NCI-H460 (cell line): ENCODE measurements at places on chromosomes 12 and 14.
A peak's percentile ranks its signal among the peaks of the same experiment; 100 is the strongest.

DNA sequence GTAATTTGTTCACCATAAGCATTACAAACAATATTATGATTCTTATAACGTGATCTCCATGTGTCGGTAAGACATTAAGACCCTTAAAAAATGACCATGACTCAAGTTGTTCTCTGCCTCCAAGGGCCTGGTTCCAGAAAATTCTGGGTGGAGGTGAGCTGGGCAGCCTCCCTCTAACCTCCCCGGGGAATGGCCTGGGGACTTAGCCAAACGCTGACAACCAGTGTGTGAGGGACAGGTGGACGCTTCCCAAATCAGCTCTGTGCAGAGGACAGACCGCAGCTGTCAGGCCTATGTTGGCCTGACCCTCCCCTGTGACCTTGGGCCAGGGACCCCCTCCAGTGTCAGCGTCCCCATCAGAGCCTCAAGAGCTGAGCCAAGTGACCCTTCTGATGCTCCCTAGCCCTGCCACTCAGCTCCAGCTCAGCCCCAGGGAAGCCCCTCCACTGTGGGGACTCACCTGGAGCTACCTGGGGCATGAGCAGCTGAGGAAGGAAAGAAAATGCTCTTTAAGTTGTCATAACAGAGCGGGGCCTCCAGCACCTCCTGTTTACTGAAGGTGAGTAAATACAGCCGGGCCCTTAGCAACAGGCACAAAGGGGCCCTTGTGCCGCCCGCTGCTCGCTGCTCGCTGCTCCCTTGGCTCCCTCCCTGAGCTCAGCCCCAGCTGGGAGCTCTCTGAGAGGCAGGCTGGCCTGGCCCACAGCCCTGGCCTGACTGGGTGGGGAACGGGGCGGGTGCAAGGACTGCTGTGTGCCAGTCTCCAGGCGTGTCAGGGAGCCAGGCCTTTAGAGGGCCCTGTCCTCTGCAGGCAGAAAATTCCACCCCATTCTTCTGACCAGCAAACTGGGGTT, 116.6 kb downstream of the CALM1 start:
- peak; percentile 56 for DNase-seq

- no peak for DNase-seq
These were observed 184.0 kb downstream of the MSRB3 start for GRCh38 chr12:65462484-65462883.

DNA sequence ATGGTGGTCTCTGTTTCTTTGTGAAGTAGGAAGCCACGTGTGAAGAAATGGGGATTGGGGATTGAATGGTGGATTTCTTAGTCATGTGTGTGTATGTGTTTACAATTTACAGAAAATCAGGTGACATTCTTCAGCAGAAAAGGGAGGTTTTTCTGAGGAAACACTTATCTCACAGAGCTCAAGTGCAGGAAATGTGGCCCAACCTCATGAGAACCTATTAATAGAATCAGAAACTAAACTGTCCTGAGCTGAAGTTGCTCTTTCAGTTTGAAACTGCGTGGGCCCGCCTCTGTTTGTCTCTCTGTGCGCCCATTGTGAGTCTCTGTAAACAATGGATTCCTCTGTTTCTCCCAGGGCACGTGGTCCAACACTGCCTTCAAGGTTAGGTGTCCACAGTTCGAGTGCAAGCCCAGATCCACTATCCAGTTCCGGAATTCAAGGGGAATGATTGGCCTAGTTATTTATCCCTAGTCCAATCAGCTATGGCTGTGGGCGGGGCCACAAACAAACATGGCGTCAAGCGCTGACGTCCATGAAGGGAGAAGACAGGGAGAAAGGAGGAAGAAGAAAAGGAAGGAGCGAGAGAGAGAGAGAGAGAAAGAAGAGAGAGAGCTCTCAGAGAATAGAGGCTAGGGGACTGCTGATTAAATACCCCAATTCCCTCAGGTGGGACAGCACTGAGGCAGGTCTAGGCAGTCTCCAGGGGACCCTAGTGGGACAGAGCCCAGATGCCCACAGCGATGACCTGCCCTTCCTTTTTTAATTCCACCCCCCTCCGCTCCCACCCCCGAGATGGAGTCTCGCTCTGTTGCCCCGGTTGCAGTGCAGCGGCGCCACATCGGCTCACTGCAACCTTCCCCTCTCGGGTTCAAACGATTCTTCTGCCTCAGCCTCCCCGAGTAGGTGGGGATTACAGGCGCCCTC, 31.4 kb upstream of the C12orf76 start:
- DNase-seq: peak; percentile 33

- no peak for DNase-seq
These were observed 42.0 kb upstream of the KRR1 start for GRCh38 chr12:75553398-75553797.

GRCh38 chr12:53091756-53092155, 5.7 kb upstream of the IGFBP6 start:
- no peak for DNase-seq

- DNase-seq: no peak
These were observed 4.2 kb upstream of the KRT5 start for GRCh38 chr12:52524241-52524897.

DNA sequence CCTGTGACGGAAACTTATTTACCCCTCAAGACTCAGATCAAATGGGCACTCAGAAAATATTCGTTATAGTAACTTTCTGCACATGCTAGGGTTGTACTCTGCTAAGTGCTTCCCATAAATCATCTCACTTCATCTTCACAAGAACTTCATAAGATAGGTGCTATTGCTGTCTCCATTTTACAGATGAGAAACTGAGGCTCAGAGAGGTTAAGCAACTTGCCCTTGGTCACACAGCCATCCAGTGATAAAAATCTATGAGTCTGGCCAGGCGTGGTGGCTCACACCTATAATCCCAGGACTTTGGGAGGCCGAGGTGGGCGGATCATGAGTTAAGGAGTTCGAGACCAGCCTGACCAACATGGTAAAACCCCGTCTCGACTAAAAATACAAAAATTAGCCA, 33.2 kb upstream of the LHX5 start:
- DNase-seq: no peak

GRCh38 chr12:111316671-111317070, 52.2 kb downstream of the PHETA1 start:
- no peak for DNase-seq

- DNase-seq: no peak
These were observed 53.1 kb downstream of the TOGARAM1 start for GRCh38 chr14:45015133-45015532.

DNA sequence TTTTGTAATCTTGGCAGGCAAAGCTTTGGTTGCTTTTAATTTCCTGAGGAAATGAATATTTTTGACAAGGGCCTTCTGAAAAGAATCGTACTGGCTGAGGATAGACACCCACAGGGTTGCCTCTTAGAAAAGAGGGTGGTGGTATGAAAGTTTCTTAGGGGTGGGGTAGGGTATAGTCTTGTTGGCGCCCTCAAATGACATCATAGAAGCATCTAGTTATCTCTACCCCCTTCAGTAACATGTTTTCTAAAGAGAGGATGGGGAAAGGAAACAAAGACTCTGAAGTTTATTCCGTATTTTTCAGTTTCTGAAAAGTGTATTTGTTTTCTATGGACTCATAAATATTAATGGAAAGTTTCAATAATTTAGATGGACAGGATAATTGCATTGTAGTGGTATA, 13.7 kb downstream of the PRKCH start:
- no peak for DNase-seq

GRCh38 chr14:72741826-72742117, 152.1 kb downstream of the DPF3 start:
- DNase-seq: no peak
